Karpas-422 (cell line): ENCODE measurements at places on chromosomes 3 and 15.

DNA sequence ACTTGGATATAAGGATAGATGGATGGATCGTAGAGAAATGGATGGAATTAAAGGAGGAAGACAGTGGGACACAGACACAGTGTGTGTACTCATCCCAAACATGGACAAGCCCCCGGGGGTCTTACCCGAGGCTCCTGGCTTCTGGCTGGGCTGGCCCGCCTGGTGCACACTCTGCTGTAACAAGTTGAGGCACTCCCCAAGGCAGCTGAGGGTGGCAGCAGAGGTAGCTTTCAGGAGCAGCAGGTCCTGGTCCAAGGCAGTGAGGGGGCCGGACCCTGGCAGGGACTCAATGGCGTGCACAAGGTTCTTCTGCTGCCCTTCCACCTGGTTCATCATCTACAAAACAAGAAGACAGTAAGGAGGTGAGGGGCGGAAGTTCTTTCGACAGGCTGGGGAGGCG lies 215.1 kb downstream of the STT3B start:
- no peak for DNase-seq

GRCh38 chr15:80188251-80188650 lies 35.5 kb downstream of the FAH start:
- no peak for DNase-seq

DNA sequence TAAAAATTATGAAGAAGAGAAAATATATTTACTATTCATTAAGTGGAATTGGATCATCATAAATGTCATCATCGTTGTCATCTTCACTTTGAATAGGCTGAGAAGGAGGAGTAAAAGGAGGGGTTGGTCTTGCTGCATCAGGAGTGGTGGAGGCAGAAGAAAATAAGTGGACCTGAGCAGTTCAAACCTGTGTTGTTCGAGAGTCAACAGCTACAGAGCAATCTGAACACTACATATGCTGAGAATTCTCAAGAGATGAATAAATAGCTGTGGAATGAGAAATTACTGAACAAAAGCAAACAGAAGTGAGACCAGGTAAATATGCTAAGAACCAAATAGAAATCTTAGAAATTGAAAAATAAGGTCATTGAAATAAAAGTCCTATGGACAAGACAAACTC lies 32.3 kb upstream of the CCK start:
- no peak for DNase-seq

DNA sequence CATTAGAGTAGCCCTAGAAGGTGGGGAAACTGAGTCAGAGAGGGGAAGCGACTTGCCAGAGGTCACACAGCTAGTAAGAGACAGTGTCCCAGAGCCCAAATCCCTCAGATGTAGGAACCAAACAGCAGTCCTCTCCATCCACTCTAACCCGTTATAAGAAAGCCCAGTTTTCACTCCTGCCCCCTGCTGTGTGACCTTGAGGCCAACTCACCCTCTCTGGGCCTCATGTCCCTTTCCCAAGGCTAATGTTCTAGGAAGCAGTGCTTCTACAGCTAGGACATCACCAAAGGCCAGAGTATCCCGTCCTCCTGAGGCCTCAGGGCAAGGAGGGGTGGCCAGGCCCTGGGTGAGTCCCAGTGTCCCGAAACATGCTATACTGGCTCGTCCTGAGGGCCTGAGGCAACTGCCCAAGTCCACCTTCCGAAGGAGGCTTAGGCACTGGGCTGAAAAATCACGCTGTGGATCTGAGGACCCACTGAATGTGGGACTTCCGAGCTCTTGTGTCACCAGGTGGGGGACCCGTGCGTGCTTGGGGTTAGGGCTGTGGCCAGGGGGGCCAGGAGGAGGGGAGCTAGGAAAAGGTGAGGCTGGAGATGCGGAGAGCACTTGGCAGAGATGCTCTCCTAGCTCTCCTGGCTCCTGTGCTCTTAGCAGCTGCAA lies 109.2 kb upstream of the SLC6A11 start:
- DNase-seq, result no peak

- DNase-seq, result no peak
Observed at GRCh38 chr3:179227349-179227748, 23.6 kb downstream of the KCNMB3 start.

DNA sequence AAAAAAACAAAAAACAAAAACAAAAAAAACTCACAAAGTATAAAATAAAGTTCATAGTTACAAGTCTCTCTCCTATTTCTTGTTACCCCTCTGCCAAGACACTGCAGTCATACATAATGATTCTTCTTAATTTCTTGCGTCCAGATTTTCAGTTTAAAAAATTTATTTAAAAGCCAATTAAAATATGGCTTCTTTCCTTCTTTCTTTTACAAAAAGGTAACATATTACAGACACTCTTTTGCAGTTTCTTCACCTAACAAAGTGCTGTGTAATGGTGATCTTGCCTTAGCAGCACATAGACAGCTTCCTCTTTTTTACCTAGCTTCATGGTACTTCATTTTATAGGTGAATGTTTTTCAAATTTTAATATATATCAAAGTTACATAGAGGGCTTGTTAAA lies 136.1 kb upstream of the SGO1 start:
- peak; percentile 41 for DNase-seq

- DNase-seq, result no peak
Observed at GRCh38 chr3:134477002-134477401, 8.8 kb downstream of the ANAPC13 start.

- DNase-seq, result peak; percentile 49
Observed at GRCh38 chr3:149848238-149848637, 35.2 kb downstream of the RNF13 start.

DNA sequence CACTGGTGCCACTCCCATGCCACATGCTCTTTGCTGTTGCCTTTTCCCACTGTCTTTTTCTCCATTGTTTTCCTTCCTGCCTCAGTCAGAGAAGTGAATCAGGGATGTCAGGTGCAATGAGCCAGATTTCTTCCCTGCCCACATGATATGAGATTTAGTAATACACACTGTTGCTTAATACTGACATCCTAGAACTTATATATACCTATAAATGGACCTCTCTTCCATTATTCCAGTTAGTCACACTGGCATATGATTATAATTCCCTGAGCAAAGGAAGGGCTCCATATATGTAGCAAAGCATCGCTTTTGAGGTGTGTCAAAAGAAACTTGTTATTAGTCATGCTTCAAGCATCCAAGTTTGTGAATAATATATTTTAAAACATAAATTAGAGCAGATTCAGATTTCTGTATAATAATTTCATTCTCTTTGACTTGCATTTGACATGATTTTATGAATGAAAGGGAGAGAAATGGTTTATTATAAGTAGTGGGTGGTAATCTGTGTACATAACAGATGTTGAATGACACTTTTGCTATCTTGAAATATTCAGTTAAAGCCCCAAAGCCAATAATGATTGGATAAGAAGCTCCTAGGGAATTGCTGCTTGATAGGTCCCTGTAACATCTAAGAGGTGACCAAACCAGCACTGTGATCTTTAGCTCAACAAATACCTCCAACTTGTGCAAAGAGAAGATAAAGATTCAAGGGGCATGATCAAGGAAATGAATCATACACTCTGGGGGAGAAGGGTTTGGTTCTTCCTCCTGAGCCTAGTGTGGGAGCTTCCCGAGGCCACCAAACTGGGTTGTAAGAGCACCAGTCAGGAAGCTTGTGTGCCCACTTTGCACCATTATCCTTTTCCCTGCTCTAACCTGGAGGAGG lies 48.6 kb downstream of the CHST2 start:
- no peak for DNase-seq

DNA sequence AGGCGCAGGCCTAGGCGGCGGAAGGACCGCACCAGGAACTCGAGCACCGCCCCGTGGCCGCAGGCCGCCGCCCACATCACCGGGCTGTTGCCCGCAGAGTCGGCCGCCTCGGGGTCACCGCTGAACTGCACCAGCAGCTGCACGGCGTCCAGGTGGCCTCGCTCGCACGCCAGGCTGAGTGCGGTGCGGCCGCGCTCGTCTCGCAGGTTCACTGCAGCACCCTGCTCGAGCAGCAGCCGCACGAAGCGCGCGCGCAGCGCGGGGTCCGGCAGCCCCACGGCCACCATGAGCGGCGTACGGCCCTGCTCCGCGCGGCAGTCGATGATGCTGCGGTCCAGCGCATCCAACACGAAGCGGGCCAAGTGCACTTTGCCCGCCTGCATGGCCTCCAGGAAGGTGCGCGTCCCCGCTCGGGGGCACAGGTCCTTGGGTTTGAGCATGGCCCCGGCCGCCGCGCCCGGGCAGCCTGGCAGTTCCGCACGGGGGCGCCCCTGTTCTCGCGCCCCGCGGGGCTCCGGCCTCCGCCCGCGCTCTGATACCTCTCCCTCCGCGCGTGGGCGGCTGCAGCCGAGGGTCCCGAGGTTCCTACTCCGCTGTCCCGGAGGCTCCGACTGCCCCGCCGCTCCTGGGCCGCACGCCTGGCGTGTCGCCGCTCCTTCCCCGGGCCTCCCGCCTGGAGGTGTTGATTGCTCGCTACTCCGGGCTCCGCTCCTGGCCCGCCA lies 556 bp downstream of the ANKRD63 start:
- DNase-seq, result peak; percentile 60

DNA sequence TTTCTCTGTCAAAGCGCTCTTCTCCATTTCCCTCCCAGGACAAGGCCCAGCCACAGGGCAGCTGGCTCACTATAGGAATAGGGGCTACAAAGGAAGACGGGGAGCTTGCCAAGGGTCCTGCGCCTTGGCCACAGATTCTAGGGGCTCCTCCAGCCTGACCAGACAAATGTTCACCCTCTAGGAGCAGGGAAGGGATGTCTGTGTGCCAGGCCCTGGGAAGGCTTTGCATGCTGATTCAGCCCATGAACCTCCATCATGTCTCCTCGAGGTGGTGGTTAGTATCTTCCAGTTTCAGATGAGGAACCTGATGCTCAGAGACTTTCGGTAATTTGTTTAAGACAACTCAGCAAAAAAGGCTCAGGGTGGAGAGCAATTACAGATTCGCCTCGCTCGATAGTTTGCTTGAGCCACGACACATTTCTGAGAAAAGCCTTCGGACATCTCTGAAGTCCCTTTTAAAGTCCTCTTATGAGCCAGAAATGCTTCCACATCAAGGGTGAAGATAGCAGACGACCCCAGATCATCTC lies 110.0 kb downstream of the XXYLT1 start:
- no peak for DNase-seq

DNA sequence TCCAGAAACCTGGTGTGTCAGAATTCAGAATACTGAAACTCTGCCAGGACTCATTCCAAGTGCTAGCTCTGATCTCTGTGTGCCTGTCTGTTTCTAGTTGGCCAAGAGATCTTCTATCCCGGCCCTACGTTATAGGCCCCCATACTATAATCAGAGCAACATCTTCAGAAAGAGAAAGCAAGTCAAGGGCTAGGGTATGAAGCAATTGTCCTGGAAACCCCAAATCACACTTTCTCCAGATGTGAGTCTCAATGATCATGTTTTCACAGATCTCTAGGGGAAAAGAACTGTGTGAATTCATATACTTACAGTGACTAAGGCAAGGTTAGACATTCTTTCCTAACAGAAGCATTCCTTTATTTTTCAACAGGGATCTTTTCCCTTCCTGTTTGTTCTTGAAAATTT lies 309.7 kb downstream of the SLC9A9 start:
- DNase-seq, result no peak

DNA sequence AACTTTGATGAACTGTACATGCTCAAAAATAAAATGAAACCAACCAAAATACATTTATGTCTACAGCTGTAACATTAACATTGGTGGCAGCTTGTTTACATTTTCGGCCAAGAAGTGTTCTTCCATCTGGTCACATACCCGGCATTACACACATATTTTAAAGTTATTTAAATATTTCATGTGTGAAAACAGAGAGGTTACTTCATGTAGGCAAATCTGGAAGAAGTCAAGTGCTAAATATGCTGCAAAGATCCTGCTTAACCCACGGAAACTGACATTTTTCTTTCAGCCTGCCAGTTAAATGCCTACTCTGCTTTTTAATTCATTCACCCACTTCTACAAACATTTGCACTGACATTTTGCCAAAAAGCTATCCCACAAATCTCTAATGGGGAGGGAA lies 69.7 kb downstream of the MB21D2 start:
- DNase-seq, result peak; percentile 34

DNA sequence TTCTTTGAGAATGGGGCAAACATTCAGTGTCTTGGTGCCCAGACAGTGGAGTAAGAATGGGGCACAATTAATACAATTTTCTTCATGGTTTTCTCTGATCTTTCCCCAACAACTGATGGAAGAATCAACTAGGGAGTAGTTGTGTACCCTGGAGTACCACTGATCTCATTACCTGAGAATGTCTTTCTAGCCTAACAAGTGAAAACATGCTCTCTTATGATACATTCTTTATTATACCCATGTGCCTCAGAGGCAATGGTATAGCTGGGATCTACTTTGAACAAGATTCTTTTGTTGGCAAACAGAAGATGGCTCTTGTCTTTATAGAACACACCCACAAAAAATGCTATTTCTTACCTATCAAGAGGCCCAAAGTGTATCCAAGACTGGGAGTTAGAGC lies 250.6 kb upstream of the CMC1 start:
- no peak for DNase-seq

DNA sequence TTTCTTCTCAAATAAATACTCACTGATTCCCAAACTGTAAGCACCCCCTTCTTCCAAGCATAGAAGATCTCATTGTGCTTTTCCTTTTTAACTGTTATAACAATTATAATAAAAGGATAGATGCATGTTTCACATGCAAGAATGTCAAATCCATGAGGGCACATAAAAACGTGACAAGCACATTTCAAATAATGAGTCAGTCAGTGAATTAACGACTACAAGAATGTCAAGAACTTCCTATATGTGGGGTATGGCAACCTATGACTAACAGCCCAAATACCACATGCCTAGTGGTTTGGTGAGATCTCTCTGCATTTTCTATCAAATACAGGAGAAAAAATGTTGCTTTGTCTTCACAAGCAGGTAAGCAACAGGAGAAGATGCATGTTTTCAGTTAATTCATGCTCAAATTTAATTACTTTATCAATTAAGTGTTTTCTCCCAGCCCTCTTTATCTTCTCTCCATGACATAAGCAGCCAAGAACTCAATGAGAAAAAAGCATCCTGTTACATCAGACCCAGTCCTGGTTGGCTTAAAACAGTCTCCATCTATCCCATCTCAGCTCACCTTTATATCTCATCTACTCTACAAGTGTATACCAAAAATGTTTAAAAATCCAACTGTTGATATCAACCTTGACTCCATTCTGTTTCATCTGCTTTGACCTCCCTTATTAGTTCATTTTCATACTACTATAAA lies 181.5 kb upstream of the LMCD1 start:
- DNase-seq, result no peak

DNA sequence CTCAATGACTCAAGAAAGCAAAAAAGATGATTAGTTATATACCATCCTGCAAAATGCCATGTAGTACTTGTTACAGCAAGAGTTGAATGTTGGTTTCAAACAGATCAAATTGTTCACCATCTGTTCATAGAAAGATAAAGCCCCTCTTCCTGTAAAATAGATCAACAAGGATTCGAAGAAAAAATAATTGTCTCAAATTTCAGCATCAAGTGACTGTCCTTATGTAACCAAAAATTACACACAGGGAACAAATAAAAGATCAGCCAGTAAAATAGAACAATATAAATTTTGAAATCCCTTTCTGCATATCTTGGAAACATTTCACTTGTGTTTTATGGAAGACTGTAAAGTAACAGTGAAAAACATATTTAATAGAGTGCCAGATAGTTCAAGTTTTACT lies 165.1 kb upstream of the STAC start:
- no peak for DNase-seq
